Stimulated activated naive CD4-positive, alpha-beta T cell treated with Interleukin-2 at 50 U/mL for 16 hours (primary cell): ENCODE measurements at places on chromosomes 16 and 17.

DNA sequence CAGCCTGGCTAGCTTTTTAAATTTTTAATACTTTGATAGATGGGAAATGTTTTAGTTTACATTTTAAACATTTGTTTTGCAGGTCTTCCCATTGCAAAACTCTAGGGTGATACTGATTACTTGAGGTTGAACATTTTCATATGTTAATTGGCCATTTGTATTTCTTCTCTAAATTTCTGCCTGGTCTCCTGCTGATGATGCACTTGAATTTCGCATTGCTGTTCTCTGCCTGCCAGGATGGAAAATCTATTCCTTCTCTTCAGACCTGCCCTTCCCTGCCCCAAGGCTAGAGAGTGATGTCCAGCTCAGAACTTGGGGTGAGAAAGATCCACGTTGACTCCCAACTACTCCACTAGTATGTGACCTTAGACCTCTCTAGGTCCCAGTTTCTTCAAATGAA, 134.7 kb downstream of the PITPNC1 start:
- DNase-seq = no peak

- no peak for DNase-seq
Measured at GRCh38 chr16:24863582-24864437, 18.0 kb downstream of the SLC5A11 start.

DNA sequence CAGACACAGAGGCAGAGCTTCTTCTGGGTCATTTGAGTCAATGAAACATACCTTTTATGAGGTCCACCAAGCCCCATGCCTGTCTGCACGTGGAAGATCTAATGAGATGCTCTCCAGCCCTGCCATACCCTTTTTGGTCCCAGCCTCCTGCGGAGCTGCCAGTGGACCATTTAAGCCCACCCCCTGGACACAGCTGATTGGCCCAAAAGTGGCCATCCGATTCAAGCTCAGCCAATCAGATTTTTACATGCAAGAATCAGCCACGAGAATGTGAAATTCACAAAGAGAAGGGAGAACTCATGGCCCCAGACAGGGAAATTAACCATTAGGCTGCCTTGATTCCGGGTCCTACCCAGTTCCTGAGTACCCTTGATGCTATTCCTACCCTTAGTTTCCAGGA, 231.0 kb upstream of the EEF2KMT start:
- DNase-seq = no peak

GRCh38 chr16:89920723-89921122, 2.1 kb downstream of the MC1R start:
- no peak for DNase-seq
